Pulmonary artery endothelial cell (primary cell): ENCODE measurements at places on chromosomes 3 and 15. TPM values are rescaled to one million over a fixed set of nuclear protein-coding genes. Genes with fewer than 3 reads are reported as not detected.

KCNAB1 gene
- total RNA-seq: 0.40 and 37.9 TPM in 2 replicates

ARRDC4 gene
- 0.85 and 2.0 TPM in 2 replicates for total RNA-seq

EOMES gene
- total RNA-seq: not detected in 2 replicates

C3orf62 gene
- total RNA-seq: 1.2 and 1.4 TPM in 2 replicates

SLC51B gene
- total RNA-seq: not detected in 2 replicates

LRRN1 gene
- not detected in 2 replicates for total RNA-seq

TSEN2 gene
- 14.8 and 18.5 TPM in 2 replicates for total RNA-seq

EAF2 gene
- 1.4 and 3.5 TPM in 2 replicates for total RNA-seq

POLQ gene
- 5.9 and 12.5 TPM in 2 replicates for total RNA-seq

PLCH1 gene
- 0.04 and 0.07 TPM in 2 replicates for total RNA-seq

RTP4 gene
- 0.46 and 0.99 TPM in 2 replicates for total RNA-seq

NANOGP8 gene
- not detected in 2 replicates for total RNA-seq

CYP8B1 gene
- not detected in 2 replicates for total RNA-seq

CCDC191 gene
- total RNA-seq: 1.3 TPM in 2 replicates

SCN11A gene
- 0.07 TPM in 1 of 2 replicates, not detected in the other for total RNA-seq

SERPINI2 gene
- total RNA-seq: not detected in 2 replicates

SERPINI1 gene
- total RNA-seq: 0.33 and 0.78 TPM in 2 replicates

PP2D1 gene
- total RNA-seq: not detected in 2 replicates

CCR9 gene
- not detected in 2 replicates for total RNA-seq

SLC9C1 gene
- under 0.01 and 0.11 TPM in 2 replicates for total RNA-seq

LSAMP gene
- total RNA-seq: 0.07 TPM in 1 of 2 replicates, not detected in the other

HYAL1 gene
- 6.9 and 7.1 TPM in 2 replicates for total RNA-seq

VPS39 gene
- total RNA-seq: 32.2 and 35.1 TPM in 2 replicates

SKOR1 gene
- 0.07 TPM in 2 replicates for total RNA-seq

IFT80 gene
- total RNA-seq: 17.7 and 20.9 TPM in 2 replicates

DAPK2 gene
- 3.2 and 5.3 TPM in 2 replicates for total RNA-seq

PRSS50 gene
- not detected in 2 replicates for total RNA-seq
